ENCODE measurements at places on chromosomes 5 and 9.

DNA sequence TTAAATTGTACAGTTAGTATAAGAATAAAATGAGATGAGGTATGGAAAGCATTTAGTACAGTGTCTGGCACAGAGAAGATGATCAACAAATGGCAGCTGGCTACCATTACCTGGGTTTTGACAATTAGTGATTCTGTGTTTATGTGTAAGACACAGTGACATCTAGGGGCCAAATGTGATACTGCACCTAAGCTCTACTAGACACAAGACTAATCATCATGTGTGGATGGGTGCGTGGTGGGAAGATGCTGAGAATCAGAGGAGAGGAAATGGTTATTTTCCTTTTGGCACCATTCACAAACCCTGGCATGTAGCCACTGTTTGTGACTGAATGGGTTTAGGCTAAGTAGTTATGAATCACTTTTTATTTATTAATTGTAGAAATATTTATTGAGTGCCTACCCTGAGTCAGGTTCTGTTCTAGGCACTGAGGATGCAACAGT, 109.8 kb upstream of the TBC1D2 start:
- DNase-seq: no peak

GRCh38 chr9:94175669-94176068, 83.4 kb upstream of the ZNF169 start:
- no peak for DNase-seq

GRCh38 chr9:71765693-71766092, 2.6 kb downstream of the CEMIP2 start:
- DNase-seq: no peak

DNA sequence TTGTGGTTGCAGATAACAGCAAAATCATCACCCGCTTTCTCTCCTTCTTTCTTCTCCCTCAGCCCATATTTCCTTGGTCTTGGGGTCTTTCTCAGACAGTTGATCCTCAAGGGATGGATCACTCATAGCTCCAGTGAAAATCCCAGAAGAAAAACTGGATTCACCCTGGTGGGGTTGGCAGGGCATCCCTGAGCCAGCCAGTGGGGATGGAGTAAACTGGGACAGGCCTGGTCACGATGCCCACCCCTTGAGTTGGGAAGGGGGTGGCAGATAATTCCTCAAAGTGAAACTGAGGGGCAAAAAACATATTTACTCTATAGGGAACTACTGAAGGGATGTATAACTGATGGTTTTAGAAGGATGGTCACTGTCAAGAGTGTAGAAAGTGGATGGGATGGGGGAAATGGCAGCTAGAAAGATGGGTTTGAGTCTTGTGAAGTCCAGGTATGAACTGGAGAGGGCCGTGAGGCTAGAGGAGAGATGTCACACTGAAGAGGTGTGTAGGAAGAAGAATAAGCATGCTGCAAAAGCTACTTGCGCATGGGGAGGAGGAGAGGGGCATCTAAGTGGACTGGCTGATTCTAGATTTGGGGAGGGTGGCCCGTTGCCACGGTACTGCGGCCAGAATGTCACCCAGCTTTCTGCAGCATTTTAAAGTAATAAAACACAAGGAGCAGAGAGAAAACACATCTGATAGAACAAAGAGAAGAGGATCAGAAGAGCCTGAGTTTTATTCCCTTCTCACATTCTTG, 162.8 kb downstream of the PJA2 start:
- no peak for DNase-seq

GRCh38 chr5:123598028-123598689, 86.2 kb downstream of the CSNK1G3 start:
- DNase-seq: no peak
